ENCODE measurements at places on chromosomes 6 and 20.
A peak's percentile ranks its signal among the peaks of the same experiment; 100 is the strongest.

DNA sequence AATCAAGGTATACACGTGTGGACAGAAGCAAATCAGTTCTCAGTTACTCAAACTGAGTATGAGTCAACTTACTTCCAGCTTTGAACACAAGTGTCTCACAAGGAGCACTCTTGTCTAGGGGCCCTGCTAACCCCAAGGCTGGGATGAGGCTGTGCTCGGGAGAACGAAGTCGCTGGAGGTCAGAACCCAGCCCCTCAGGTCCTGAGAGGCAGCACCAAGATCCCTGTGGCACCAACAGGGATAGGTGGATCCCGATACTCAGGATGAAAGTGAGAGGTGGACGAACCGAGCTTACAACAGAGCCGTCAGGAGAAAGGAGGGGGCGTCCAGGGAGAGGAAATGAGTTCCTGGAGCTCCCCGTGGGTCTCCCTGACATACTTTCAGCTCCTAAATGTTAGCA is 85.7 kb downstream of the GINS1 start:
- no peak overlapping the region for H3K27ac ChIP-seq
- no peaks in the 10 kb centered on the region for H3K4me1 ChIP-seq
- no peaks in the 10 kb centered on the region for H3K27me3 ChIP-seq

DNA sequence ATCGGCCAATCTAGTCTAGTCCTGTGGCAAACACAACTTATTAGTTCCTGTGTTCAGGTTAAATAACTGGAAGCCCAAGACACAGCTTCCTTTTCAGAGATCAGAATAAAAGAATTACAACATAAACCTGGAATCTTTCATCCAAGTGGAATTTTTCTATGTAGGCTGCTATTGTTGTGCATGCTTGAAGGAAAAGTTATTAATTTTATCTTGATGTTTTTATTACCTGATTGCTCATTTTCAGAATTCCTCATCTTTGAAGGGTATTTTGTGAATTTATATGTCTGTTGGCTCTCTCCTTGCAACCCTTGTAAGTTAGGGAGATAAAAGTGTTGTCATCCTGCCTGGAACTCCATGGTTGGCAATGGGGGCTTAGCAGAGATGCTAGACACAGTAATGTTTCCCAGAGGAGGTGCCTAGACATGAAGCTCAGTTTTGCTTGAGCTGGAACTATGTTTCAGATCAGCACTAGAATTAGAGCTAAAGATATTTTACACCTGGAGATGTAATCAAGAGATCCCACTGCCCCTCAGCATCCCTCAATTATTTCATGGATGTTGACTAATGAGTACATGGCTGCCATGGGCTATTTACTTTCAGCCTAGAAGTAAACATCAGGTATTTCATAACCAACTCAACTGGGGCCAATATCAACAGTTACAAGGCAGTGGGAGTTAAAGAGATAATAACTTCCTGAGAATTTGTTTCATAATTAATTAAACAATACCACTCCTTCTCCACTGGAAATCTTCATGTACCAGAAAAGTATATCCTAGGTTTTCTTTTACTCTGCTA is 367.0 kb upstream of the MARCKS start:
- no peaks in the 10 kb centered on the region for H3K36me3 ChIP-seq
- peaks cover 7% of the 10 kb centered on the region for H3K4me1 ChIP-seq
- H3K27me3 ChIP-seq = no peaks in the 10 kb centered on the region
- H3K4me3 ChIP-seq = no peak overlapping the region
- DNase-seq = peak; percentile 70

GRCh38 chr20:46145713-46146112 is 27.6 kb downstream of the CD40 start:
- no peak for DNase-seq
- no peak overlapping the region for H3K27ac ChIP-seq
- H3K36me3 ChIP-seq = no peaks in the 10 kb centered on the region
- H3K4me1 ChIP-seq = no peaks in the 10 kb centered on the region
- H3K4me3 ChIP-seq = no peak overlapping the region

DNA sequence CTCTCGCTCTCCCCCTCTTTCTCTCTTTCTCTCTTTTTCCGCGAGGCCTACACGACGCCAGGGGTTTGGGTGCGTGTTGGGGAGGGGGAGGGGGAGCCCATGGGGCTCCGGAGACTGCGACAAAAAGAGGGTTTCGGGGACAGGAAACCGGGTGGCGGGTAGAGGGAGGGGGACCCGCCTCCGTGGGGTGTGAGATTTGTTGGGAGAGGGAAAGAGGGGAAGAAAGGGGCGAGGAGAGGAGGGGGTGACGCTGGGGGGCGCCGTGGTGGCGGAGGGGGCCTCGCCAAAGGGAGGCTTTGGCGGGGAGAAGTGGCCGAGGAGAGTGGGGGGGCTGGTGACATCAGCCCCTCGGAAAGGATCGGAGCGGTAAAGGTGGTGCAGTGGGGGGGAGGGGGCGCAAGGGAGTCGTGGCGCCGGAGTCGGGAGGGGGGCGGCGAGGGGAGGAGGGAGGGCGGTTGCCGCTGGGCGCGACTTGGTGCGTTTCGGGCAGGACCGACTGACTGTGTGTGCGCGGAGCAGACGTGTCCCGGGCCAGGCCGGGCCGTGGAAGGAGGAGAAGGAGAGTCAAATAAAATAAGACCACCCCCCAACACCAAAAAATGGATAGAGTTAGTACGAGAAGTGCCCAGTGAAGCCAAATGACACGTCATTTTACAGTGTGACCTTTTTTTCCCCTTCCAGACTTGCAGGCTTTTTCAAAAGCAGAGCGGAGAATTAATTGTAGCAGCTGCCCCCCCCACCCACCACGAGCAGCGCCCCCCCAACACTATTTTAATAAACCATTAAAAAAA is 39.8 kb downstream of the GNAS start:
- H3K4me3 ChIP-seq = peak overlapping the region; percentile 81
- peak; percentile 64 for DNase-seq
- H3K36me3 ChIP-seq = peaks cover 4% of the 10 kb centered on the region
- H3K27me3 ChIP-seq = no peaks in the 10 kb centered on the region

DNA sequence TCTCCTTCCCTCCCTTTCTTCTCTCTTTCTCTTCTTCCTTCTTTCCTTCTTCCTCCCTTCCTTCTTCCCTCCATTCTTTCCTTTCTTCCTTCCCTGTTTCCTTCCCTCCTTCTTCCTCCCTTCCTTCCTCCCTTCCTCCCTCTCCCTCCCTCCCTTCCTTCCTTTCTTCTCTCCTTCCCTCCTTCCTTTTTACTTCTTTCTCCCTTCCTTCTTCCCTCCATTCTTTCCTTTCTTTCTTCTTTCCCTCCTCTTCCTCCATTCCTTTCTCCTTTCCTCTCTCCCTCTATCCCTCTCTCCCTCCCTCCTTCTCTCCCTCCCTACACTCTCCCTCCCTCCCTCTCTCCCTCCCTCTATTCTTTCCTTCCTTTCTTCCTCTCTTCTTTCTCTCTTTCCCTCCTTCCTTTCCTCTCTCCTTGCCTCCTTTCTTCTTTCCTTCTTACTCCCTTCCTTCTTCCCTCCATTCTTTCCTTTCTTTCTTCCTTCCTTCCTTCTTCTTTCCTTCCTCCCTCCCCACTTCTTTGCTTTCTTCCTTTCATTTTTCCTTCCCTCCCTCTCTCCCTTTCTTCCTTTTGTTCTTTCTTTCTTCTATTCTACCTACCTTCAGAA is 200.4 kb upstream of the SSTR4 start:
- no peaks in the 10 kb centered on the region for H3K4me1 ChIP-seq
- no peaks in the 10 kb centered on the region for H3K27me3 ChIP-seq
- H3K36me3 ChIP-seq = no peaks in the 10 kb centered on the region
- no peak for DNase-seq
- no peak overlapping the region for H3K27ac ChIP-seq
- H3K4me3 ChIP-seq = no peak overlapping the region

DNA sequence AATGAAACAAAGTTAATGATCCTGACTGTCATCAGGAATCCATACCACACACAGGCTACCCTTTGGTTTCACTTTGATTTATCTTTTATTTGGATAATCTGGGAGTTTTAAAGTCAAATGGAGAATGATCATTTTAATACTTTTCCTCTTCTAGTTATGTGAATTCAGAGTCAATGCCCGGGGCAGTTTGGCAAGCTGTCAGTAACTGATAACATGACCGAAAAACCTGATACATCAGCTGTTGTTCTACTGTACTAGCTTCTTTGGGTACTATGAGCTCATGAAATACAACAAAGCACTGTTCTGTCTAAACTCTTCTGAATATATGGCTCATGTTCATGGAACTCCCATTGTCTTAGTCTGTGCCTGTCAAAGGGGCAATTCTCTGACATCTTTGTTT is 30.2 kb downstream of the KLHL31 start:
- H3K4me3 ChIP-seq = no peak overlapping the region
- DNase-seq = no peak
- H3K4me1 ChIP-seq = no peaks in the 10 kb centered on the region
- peaks cover 2% of the 10 kb centered on the region for H3K27me3 ChIP-seq
- no peak overlapping the region for H3K27ac ChIP-seq

- no peaks in the 10 kb centered on the region for H3K36me3 ChIP-seq
- no peaks in the 10 kb centered on the region for H3K27me3 ChIP-seq
- no peaks in the 10 kb centered on the region for H3K4me1 ChIP-seq
- no peak overlapping the region for H3K4me3 ChIP-seq
- H3K27ac ChIP-seq = no peak overlapping the region
- no peak for DNase-seq
Observed at GRCh38 chr6:141413196-141413595, 719.5 kb upstream of the GJE1 start.

GRCh38 chr6:75334266-75335040 is 49.9 kb upstream of the TMEM30A start:
- no peaks in the 10 kb centered on the region for H3K27me3 ChIP-seq
- H3K4me1 ChIP-seq = peaks cover 24% of the 10 kb centered on the region
- H3K27ac ChIP-seq = peak overlapping the region; percentile 21
- H3K36me3 ChIP-seq = no peaks in the 10 kb centered on the region

- peak overlapping the region; percentile 83 for H3K27ac ChIP-seq
- H3K36me3 ChIP-seq = no peaks in the 10 kb centered on the region
- H3K4me3 ChIP-seq = peak overlapping the region; percentile 35
- DNase-seq = peak; percentile 68
- H3K27me3 ChIP-seq = no peaks in the 10 kb centered on the region
Observed at GRCh38 chr6:143059663-143060353, 881 bp upstream of the AIG1 start.

- peaks cover 6% of the 10 kb centered on the region for H3K27me3 ChIP-seq
- no peaks in the 10 kb centered on the region for H3K36me3 ChIP-seq
- H3K4me1 ChIP-seq = no peaks in the 10 kb centered on the region
- no peak overlapping the region for H3K27ac ChIP-seq
Observed at GRCh38 chr6:43859213-43859612, 89.2 kb downstream of the VEGFA start.

DNA sequence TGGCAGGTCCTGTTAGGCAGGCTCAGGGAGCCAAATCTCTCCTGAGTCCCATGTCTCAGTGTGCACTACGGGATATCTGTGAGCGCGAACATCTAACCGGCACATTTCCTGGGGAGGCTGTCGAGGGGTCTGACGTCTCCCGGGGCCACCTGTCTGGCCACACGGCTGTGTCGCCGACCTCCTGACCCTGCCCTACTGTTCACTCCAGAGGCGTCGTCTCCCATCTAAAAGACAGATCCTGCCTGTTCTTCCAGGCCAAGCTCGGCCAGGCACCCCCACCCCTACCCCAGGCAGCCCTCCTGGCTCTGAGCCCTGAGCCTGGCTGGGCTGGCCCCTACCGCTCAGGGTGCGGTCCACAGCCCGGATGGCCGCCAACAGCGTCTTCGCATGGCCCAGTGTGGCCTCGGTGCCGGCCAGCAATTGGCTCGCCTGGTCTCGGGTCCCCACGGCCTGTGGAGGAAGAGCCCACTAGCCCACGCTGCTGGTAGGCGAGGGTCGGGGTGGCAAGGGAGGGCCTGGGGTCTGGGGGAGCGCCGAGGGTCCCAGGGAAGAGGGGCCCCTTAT is 16.6 kb downstream of the ADRM1 start:
- no peak for DNase-seq
- H3K27ac ChIP-seq = no peak overlapping the region
- no peak overlapping the region for H3K4me3 ChIP-seq
- H3K4me1 ChIP-seq = no peaks in the 10 kb centered on the region
- peaks cover 47% of the 10 kb centered on the region for H3K36me3 ChIP-seq
- no peaks in the 10 kb centered on the region for H3K27me3 ChIP-seq

DNA sequence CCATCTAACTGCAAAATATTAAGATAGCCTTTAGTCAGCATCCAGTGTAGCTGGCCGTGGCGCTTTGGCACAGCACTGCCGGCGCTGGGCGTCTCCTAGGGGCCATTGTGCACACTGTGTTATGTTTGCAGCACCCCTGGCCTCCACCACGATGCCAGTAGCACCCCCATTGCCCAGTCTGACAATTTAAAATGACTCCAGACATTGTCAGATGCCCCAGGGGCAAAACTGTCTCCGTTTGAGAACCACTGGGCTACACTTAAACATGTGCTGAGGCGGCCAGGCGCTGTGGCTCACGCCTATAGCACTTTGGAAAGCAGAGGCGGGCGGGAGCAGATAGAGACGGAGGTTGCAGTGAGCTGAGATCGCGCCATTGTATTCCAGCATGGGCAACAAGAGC is 6.0 kb upstream of the MTG2 start:
- DNase-seq = no peak
- H3K36me3 ChIP-seq = peaks cover 2% of the 10 kb centered on the region
- H3K4me3 ChIP-seq = no peak overlapping the region
